ENCODE measurements at places on chromosomes 2 and 18. TPM values are rescaled to one million over a fixed set of nuclear protein-coding genes. Genes with fewer than 3 reads are reported as not detected.

Gene ALKAL2
- 2.3 TPM for total RNA-seq

Gene HOXD9
- 0.98 TPM for total RNA-seq

Gene DLGAP1
- total RNA-seq, result 1.4 TPM

Gene MIB1
- 55.3 TPM for total RNA-seq

Gene CCDC102B
- total RNA-seq, result 6.8 TPM

- no peak overlapping the region for H3K27ac ChIP-seq
- DNase-seq, result no peak
- no peaks in the 10 kb centered on the region for H3K4me1 ChIP-seq
- no peak overlapping the region for H3K4me3 ChIP-seq
- H3K36me3 ChIP-seq, result no peaks in the 10 kb centered on the region
- H3K27me3 ChIP-seq, result peaks cover 2% of the 10 kb centered on the region
Measured at GRCh38 chr2:110853516-110853915, 121.1 kb downstream of the ACOXL start.

DNA sequence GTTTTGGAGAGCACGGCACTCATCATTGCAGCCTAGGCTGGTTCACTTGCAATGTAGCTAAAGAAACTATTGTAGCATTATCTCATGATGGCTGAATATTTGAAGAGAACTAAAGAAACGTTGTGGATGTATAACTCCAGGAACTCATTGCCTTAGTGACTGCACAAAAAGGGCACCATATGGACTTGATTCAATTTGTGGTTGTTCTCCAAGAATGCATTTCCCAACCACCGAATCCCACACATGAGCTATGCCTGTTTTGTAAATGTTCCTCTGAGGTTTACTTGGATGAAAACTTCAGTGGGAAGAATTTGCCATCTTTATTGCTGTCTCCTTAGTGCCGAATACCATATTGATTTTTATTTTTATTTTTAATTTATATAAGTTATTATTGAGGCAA, 43.5 kb downstream of the DOK6 start:
- no peak overlapping the region for H3K4me3 ChIP-seq
- DNase-seq, result no peak
- H3K4me1 ChIP-seq, result no peaks in the 10 kb centered on the region
- H3K36me3 ChIP-seq, result no peaks in the 10 kb centered on the region

GRCh38 chr2:397926-398325, 110.0 kb upstream of the ALKAL2 start:
- no peaks in the 10 kb centered on the region for H3K36me3 ChIP-seq
- H3K4me1 ChIP-seq, result no peaks in the 10 kb centered on the region
- H3K4me3 ChIP-seq, result no peak overlapping the region
- DNase-seq, result no peak
- no peaks in the 10 kb centered on the region for H3K27me3 ChIP-seq
- no peak overlapping the region for H3K27ac ChIP-seq

DNA sequence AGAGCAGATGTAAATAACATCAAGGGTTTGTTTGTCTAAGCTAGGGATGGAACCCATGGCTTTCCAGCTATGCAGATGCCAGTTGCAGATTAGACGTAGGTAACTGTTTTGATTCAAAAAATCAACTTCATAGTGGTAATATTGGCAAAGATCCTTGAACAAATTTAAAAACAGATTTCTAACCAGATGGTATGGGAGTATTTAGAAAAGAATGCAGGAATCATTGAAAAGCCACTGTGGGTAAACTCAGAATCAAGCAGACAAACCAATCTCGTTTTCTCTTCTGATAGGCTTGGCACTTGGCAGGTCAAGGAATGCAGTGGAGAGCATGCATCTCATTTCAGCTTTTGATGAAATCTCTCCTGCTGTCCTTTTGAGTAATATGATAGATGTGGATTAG, 377.5 kb downstream of the CLIP4 start:
- no peak for DNase-seq
- H3K4me3 ChIP-seq, result no peak overlapping the region
- H3K27ac ChIP-seq, result no peak overlapping the region
- no peaks in the 10 kb centered on the region for H3K27me3 ChIP-seq
- H3K36me3 ChIP-seq, result no peaks in the 10 kb centered on the region

- no peaks in the 10 kb centered on the region for H3K4me1 ChIP-seq
- H3K27me3 ChIP-seq, result no peaks in the 10 kb centered on the region
- DNase-seq, result no peak
- H3K27ac ChIP-seq, result no peak overlapping the region
Measured at GRCh38 chr18:50151926-50152325, 43.0 kb downstream of the MYO5B start.

- H3K27me3 ChIP-seq, result no peaks in the 10 kb centered on the region
- DNase-seq, result no peak
- H3K36me3 ChIP-seq, result no peaks in the 10 kb centered on the region
- H3K4me1 ChIP-seq, result no peaks in the 10 kb centered on the region
Measured at GRCh38 chr2:215743066-215743465, 270.3 kb downstream of the MREG start.

DNA sequence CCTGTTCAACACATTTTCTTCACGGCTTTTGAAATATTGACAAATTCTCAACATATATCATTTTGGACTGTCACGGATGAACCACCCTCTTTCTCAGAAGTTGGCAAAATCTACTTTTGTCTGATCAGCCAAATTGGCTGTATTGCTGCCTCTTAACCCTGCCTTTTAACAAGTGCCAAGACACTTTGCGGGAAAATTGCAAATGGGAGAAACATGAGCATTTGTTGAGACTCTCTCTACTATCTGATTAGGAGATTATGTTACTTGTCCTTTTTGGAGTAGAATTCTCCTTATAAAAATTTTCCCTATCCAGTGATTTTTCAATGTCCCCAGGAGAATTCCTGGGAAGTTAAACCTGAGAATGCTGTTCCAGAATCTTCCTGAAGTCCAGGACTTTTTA, 256.2 kb upstream of the ZSWIM2 start:
- no peak overlapping the region for H3K4me3 ChIP-seq
- H3K36me3 ChIP-seq, result no peaks in the 10 kb centered on the region
- H3K4me1 ChIP-seq, result no peaks in the 10 kb centered on the region

GRCh38 chr2:69043736-69044400, 30.9 kb downstream of the ANTXR1 start:
- no peak overlapping the region for H3K4me3 ChIP-seq
- DNase-seq, result peak; percentile 87
- peaks cover 35% of the 10 kb centered on the region for H3K4me1 ChIP-seq
- H3K36me3 ChIP-seq, result peaks cover 36% of the 10 kb centered on the region

DNA sequence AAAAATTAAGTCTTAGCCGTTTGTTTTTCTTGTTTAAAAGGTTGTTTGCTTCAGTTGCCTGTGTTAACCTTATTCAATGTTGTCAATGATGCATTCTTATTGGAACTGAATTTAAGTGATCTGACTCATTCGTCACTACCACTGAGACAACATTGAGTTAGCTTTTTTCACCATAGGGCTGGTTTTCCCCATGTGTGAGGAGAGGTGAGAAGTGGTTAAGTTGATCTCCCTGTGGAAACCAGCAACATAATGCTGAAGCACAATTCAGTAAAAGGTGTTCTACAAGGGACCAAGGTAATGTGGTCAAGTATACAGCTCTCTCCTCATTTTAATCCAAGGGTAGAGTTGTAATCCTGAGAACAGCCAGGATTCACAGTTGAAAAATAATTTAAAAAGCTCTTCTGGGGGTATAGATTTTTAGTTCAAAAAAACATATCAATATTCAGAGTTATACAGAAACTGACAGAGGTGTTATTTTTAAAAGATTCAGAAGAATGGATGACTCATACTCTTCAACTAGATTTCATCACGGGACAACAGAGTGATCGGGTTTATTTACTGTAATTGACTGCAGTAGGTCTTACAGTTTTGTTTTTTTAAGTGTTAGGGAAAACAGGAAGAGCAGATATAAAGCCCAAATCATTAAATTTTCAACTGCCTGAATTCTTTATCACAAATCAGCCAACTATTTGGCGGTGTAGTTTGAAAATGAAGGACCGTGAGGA, 12.6 kb downstream of the NOP58 start:
- H3K27me3 ChIP-seq, result no peaks in the 10 kb centered on the region

- no peak overlapping the region for H3K4me3 ChIP-seq
- no peak for DNase-seq
- H3K4me1 ChIP-seq, result peaks cover 28% of the 10 kb centered on the region
- no peak overlapping the region for H3K27ac ChIP-seq
- H3K36me3 ChIP-seq, result no peaks in the 10 kb centered on the region
Measured at GRCh38 chr2:164992818-164993217, 37.5 kb upstream of the SLC38A11 start.
